ENCODE measurements at places on chromosomes 13 and 19. TPM values are rescaled to one million over a fixed set of nuclear protein-coding genes. Genes with fewer than 3 reads are reported as not detected.

ERICH4 gene
- total RNA-seq, result not detected

GRCh38 chr19:29833614-29834261, 21.9 kb downstream of the CCNE1 start:
- no peak for DNase-seq

CGB2 gene
- total RNA-seq, result 2.2 TPM

TNNT1 gene
- 23.9 TPM for total RNA-seq

- no peak for DNase-seq
These were observed 5.4 kb upstream of the MTRF1 start for GRCh38 chr13:41268764-41269163.

All from Daoy (cell line).